ENCODE measurements at places on chromosomes 6 and 20. TPM values are rescaled to one million over a fixed set of nuclear protein-coding genes. Genes with fewer than 3 reads are reported as not detected.

Gene FUT9
- 0.12 TPM for total RNA-seq

Gene GINS1
- total RNA-seq, result 50.9 TPM

Gene NRN1
- not detected for total RNA-seq

Gene MEI4
- total RNA-seq, result not detected

Gene SAMD10
- 13.4 TPM for total RNA-seq

DNA sequence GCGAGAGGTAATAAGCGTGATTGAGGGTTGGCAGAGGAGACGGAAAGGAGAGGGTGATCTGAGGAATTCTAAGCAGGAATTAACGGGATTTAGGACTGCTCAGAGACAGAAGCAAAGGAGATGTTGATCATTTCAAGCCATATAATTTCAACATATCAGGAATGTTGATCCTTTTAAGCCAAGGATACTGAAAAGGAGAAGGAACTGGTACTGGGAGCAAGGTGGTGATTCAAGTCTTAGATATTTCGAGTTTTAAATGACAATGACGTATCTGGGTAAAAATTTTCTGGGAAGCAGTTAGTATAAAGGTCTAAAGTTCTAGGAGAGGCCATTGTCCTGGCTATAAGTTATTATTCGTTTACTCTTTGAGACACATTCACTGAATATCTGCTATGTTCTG, 91.3 kb upstream of the OGFRL1 start:
- peaks cover 11% of the 10 kb centered on the region for H3K4me1 ChIP-seq
- H3K27me3 ChIP-seq, result no peaks in the 10 kb centered on the region
- H3K4me3 ChIP-seq, result no peak overlapping the region
- no peak for DNase-seq
- no peak overlapping the region for H3K27ac ChIP-seq

DNA sequence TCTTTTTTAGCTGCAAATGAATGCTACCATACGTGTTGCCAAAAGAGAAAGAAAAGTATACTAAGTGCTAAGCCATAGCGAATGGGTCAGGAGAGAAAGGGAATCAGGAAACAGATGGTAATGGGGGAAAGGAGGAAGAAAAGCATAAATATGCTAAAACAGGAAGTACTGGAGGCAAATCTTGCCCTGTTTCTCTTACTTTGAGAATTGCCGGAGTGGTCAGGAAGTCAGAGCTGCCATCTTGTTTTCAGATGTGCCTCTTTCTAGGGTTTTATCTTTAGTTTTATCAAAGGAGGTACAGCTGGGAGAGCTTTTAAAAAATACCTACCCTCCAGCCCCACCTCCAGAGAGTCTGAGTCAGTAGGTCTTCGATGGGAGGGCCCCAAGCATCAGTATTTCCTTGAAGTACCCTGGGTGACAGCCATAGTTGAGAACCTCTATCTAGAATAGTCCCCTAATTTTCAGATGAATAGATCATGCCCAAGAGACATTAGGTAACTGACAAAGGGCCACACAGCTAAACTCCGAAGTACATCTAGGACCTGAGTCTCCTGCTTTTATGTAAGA, 193.3 kb downstream of the CLIC5 start:
- H3K4me3 ChIP-seq, result no peak overlapping the region
- no peak for DNase-seq
- H3K4me1 ChIP-seq, result no peaks in the 10 kb centered on the region
- no peaks in the 10 kb centered on the region for H3K36me3 ChIP-seq
- no peaks in the 10 kb centered on the region for H3K27me3 ChIP-seq

GRCh38 chr6:167530951-167531350, 206.1 kb downstream of the TTLL2 start:
- no peaks in the 10 kb centered on the region for H3K36me3 ChIP-seq
- DNase-seq, result no peak
- H3K27me3 ChIP-seq, result no peaks in the 10 kb centered on the region
- H3K27ac ChIP-seq, result no peak overlapping the region
- H3K4me3 ChIP-seq, result no peak overlapping the region

DNA sequence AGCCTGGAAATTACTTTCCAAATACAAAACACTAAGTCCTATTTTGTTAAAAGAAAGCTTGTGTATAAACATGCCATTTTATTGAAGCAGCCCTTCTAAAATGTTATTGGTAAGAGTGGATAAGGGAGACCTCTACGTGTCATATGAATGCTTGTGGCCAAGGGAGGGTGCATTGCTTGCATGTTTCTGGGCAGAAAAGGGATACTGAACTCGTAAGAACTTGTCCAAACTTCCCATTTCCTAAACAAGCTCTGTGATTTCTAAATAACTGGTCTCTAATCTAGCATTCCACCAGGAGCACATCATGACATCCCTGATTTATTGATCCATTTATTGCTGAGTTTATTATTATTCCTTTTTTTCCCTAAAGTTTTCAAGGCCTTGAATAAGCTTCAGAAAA, 474.1 kb downstream of the CD109 start:
- no peak overlapping the region for H3K27ac ChIP-seq
- no peak for DNase-seq
- H3K27me3 ChIP-seq, result no peaks in the 10 kb centered on the region
- no peaks in the 10 kb centered on the region for H3K36me3 ChIP-seq
- H3K4me3 ChIP-seq, result no peak overlapping the region

- H3K4me3 ChIP-seq, result no peak overlapping the region
- H3K4me1 ChIP-seq, result 0 out of 2 replicates have a peak, but pooled peaks cover 15% of the 10 kb centered on the region
- H3K27ac ChIP-seq, result no peak overlapping the region
- no peaks in the 10 kb centered on the region for H3K27me3 ChIP-seq
Measured at GRCh38 chr6:142732790-142733189, 212.2 kb downstream of the HIVEP2 start.

DNA sequence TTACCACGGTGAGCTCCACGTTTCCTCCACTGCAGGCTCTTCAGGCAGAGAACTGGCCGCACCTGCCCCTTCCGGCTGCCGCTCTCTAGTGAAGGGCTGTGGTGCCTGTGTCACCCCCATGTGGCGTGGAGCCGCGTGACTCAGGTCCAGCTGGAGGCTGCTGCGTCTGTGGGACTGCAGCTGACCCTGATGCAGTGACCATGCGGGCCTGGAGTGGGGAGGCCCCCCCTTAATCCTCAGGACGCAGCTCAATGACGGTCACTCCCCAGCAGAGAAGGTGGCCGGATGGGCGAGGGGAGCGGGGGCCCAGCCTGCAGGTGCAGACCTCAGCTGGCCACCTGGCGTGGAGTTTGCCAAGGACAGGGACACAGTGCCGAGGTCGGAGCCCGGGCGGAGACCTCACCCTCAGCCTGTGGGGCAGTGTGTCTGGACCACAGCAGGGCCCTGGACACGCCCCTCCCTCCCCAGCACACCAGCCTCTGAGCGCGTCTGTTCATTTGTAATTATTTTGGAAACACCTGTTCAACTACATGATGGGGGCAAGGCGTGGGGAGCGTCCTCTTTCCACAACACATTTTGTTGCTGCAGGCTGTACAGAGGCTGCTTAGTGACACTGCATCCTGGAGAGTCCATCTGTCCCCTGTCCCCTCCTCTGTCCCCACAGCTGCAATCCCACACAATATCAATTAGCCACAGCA, 10.7 kb downstream of the BHLHE23 start:
- H3K27ac ChIP-seq, result no peak overlapping the region
- no peaks in the 10 kb centered on the region for H3K4me1 ChIP-seq
- H3K4me3 ChIP-seq, result no peak overlapping the region

DNA sequence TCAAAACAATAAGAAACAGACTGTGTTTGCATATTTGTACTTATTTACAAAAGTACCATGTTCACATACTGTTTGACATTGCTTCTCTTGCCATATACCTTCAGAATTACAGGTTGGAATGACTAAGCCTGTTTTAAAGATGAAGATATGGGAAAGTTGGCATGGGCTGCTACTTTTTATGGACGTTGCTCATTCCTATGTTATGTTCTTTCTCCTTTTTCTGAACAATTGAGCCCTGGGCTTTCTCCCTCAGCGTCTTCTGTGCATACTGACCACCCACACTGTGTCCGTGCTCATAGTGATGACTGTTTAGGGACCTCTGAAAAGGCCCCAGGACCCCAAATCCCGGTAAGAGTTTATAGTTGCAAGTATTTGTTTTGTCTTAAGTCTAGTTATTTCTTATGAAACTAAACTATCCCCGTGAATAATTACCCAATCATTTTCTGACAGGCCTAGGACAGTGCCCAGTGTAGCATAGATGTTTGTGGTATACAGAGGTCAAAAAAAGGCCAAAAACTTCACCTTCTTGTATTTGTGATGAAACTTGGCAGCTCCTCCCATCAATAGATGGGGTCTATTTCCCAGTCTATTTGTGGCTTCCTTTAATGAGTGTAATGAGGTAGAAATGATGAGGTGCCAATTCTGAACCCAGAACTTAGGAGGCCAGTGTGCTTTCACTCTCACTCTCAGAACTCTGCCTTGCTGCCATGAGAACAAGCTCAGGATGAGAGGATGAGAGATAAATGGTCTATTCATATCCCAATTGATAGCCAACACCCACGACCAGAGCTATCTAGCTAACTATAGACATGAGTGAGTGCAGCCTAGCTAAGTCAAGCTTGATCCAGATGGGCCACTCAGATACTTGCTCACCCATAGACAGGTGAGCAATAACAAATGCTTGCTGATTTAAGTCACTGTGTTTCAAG, 40.9 kb downstream of the GSTA4 start:
- DNase-seq, result no peak
- no peak overlapping the region for H3K4me3 ChIP-seq
- H3K4me1 ChIP-seq, result peaks cover 9% of the 10 kb centered on the region

DNA sequence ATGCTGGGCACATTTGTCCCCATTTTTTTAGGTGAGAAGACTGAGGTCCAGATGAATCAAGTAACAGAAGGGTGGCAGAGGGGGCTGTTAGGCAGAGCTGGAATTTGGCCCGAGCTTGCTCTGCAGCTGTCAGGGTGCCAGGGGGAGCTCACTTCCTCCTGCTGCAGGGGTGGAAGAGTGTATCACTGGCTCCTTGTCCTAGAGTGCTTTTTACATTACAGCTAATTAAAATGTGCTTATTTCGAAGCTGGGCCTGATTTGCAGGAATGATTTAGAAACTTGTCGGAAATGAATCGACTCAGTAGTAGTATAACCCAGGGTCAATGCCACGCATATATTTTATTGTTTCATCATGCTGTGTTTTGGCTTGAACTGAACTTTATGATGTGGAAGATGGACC, 11.1 kb downstream of the TOX2 start:
- H3K27ac ChIP-seq, result no peak overlapping the region
- H3K4me1 ChIP-seq, result no peaks in the 10 kb centered on the region
- peaks cover 5% of the 10 kb centered on the region for H3K27me3 ChIP-seq
- H3K4me3 ChIP-seq, result no peak overlapping the region

DNA sequence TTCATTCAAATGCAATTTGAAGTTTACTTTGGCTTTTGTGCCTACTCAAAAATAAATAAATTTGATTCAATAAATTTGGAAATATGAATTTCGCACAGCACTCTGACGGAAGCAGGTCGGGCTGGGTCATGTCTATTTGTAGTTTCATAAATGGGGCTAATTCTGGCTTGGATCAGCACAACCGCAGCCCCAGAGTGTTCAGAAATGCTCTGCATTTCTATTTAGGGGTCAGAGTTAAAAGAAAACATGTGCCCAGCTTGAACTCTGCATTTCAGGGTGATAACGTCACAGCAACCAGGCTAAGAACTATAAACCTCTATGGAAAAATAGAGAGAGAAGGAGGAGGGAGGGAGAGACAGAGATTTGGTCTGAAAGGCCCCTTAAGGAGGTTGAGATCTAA, 480.9 kb upstream of the NOX3 start:
- H3K27ac ChIP-seq, result no peak overlapping the region
- H3K27me3 ChIP-seq, result no peaks in the 10 kb centered on the region
- H3K4me3 ChIP-seq, result no peak overlapping the region
- H3K4me1 ChIP-seq, result no peaks in the 10 kb centered on the region
- no peak for DNase-seq

GRCh38 chr6:153424719-153425400, 293.8 kb upstream of the RGS17 start:
- no peaks in the 10 kb centered on the region for H3K4me1 ChIP-seq
- H3K27ac ChIP-seq, result no peak overlapping the region
- DNase-seq, result no peak
- no peaks in the 10 kb centered on the region for H3K36me3 ChIP-seq
- no peaks in the 10 kb centered on the region for H3K27me3 ChIP-seq
- no peak overlapping the region for H3K4me3 ChIP-seq

- no peaks in the 10 kb centered on the region for H3K4me1 ChIP-seq
- H3K36me3 ChIP-seq, result no peaks in the 10 kb centered on the region
- H3K4me3 ChIP-seq, result no peak overlapping the region
- no peak overlapping the region for H3K27ac ChIP-seq
Measured at GRCh38 chr6:52649536-52650160, 21.3 kb upstream of the TMEM14A start.

- no peaks in the 10 kb centered on the region for H3K27me3 ChIP-seq
- H3K4me3 ChIP-seq, result no peak overlapping the region
- H3K27ac ChIP-seq, result no peak overlapping the region
- no peak for DNase-seq
Measured at GRCh38 chr6:34460796-34461507, 4.9 kb upstream of the PACSIN1 start.

DNA sequence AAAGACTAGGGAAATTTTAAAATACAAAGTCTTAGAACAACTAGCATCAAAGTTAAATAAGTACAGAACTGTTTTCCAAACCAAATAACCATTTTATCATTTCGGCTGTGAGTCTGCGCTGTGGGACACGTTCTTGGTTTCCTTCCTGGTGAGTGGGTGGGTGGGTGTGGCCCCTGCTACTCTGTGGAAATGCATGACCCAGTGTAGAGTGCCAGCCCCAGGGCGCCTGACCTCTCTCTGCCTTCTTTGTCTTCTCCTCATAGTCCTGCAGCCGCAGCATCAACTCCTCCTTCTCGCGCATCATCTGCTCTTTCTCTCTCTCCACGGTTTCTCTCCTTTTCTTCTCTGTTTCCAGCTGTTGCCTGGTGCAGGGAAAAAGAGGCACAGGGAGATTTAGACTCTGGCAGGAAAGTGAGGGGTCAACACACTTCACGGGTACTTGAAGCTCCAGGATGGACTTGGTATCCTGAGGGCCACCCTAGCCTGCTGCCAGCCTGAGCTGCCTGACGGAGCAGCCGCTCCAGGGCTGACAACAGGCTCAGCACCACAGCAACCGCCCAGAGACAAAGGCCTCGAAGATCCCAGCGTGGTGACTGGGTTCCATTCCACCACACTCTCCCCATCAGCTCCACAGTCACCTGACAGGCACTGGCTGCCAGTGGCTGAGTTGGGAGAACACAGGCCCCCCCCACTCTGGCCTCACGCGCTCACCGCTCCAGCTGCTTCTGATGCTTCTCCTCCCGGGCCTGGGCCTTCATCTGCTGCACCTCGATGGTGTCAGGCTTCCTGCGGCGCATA, 48.4 kb downstream of the EZR start:
- no peak for DNase-seq
- H3K4me1 ChIP-seq, result no peaks in the 10 kb centered on the region
- peak overlapping the region; percentile 46 for H3K27ac ChIP-seq

DNA sequence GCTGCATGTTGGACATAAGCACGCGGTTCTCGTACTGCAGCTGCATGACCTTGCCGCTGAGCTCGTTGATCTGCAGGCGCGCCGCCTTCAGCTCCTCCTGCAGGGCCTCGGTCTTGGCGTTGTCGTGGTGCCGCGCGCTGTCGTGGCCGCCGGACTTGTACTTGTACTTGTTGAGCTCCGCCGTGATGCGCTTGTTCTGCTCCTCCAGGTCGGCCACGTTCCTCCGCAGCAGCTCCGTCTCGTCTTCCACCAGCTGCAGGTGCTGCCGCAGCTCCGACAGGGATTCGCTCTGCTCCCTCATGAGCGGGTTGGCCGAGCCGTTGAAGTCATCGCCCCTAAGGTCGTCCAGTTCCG, 16.6 kb upstream of the KIAA0408 start:
- no peak overlapping the region for H3K4me3 ChIP-seq
- H3K27me3 ChIP-seq, result no peaks in the 10 kb centered on the region
- H3K4me1 ChIP-seq, result peaks cover under 1% of the 10 kb centered on the region
- no peak for DNase-seq

GRCh38 chr6:137808191-137808590, 58.9 kb upstream of the TNFAIP3 start:
- peaks cover 61% of the 10 kb centered on the region for H3K4me1 ChIP-seq
- peak overlapping the region; percentile 47 for H3K27ac ChIP-seq
- H3K36me3 ChIP-seq, result no peaks in the 10 kb centered on the region
- no peaks in the 10 kb centered on the region for H3K27me3 ChIP-seq
- no peak overlapping the region for H3K4me3 ChIP-seq
- no peak for DNase-seq

Data from Caco-2 (cell line).